GM12864 (cell line): ENCODE measurements at places on chromosomes 3 and 15.
A peak's percentile ranks its signal among the peaks of the same experiment; 100 is the strongest.

- no peak for DNase-seq
These were observed 36.1 kb downstream of the LIPC start for GRCh38 chr15:58467722-58468423.

DNA sequence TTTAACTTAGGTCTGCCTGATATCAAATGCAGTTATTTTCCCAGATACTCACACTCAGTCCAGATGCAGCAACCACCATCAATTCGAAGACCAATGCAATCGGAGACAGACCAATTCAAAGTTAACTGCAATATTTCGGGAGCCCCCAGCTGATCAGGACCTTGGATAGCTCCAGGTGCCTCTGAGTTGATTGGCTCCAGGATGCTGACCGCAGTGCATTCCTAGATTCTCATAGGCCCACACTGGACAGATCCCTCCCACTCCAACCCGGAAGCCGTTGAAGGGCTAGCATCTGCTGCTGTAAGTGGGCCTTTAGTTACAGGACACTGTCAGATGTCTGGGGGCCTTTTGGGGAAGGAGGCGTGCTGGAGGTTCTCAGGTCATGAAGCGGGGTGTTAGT is 89.5 kb upstream of the ATP2B2 start:
- no peak for DNase-seq

- no peak for DNase-seq
These were observed 760.1 kb upstream of the CFAP20DC start for GRCh38 chr3:59809710-59810444.

DNA sequence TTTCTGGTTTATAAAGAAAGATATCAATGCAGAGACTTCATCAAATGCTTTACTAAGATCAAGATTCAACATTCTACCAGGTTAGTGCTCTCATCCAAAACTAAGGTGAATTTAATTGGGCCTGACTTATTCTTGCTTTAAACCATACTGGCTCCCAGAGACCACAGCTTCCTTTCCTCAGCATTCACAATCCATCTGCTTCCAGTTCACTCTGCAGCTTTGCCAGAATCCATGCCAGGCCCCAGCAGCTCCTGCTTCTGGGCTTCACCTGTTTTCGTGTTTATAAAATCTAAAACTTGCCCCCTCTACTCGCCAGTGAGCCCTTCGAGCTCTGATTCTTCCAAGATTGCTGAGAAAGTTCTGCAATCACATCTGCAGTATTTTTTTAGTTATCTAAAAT is 2.3 kb downstream of the CPB1 start:
- no peak for DNase-seq

DNA sequence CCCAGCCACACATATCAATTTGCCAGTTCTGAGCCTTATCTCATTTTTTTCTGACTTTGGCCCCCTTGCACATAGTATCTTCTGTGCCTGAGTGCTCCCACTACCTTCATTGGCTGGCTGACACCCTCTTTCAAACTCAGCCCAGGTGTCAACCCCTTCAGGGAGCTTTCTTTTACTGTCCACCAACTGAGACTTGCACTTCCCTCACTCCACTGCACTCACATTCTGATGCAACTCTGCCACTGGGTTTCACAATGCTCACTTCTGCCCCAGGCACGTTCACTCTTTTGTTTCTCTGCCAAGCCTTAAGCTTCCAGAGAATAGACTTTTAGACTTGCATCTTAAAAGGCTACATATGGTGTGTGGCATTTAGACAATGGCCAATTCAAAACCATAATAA is 101.5 kb upstream of the CBLB start:
- DNase-seq, result peak; percentile 4

GRCh38 chr15:66269326-66270090 is 16.0 kb upstream of the MEGF11 start:
- DNase-seq, result no peak

DNA sequence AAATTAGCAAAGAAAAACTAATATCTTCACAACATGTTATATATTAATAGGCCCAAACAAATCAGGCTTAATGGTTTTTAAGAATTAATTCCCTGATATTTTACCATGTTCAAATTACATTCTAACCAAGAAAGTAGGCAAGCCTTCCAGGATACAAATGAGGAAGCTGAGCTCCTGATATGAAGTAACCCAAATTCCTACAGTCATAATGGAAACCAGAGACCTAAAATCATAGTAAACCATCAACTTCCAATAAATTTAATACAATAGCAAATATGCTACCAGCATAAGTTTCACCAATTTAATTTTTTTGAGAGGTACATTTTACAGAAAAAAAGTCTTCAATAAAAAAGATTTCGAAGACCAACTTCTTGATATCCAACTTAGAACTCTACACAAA is 3.8 kb downstream of the DCBLD2 start:
- no peak for DNase-seq

DNA sequence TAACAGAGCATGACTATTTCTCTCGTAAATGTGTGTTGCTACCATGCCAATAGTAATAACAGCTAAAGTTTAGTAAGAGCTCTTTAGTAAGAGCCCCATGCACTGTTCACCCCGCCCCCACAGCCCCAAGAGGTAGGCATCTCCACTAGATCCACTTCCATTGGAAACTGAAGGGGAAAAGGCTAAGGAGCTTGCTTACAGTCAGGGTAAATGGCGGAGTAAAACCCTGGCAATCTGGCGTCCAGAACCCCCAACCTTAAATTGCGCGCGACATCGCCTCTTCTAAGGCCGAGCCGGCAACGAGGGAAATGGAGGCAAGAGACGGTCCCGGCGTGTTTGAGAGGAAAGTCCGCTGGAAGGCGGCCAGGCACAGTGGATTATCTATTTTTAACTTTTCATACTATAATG is 654 bp upstream of the C3orf38 start:
- DNase-seq, result no peak

- no peak for DNase-seq
These were observed 59.2 kb upstream of the IL12A start for GRCh38 chr3:159929171-159930141.
